Urothelium cell line (cell line): ENCODE measurements at places on chromosomes 2 and 18.
A peak's percentile ranks its signal among the peaks of the same experiment; 100 is the strongest.

GRCh38 chr18:36128530-36128870, 640 bp downstream of the SLC39A6 start:
- DNase-seq = peak; percentile 19

- no peak for DNase-seq
These were observed 232.4 kb downstream of the SEPTIN10 start for GRCh38 chr2:109381327-109381820.

- no peak for DNase-seq
These were observed 310.8 kb downstream of the PIEZO2 start for GRCh38 chr18:10838553-10838952.

DNA sequence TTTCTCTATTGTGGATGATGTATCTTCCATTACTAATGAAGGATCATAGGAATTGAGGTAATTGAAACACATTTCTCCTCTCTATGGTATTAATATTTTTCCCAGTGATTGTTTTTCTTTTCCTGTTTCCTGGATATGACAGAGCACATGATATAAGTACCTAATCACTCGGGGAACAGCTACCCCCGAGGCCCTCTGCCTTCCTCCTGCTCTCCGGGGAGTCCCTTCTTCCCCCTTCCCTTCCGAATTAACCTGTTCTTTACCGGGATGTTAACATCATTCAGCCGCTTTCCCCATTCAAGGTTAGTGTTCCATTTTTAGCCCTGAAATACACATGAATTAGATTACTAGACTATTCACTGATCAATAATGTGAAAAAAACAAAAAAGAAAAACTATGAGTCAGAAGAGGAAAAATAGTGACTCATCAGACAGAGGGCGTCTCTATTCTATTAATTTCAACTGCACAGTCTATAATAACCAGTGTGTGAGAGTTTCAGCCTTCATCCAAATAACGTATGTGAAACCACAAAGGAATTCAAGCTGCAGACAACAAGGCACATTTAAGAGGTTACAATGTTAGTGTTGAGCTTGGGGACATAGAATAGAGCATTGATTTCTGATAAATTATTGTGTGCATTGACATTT, 450.8 kb downstream of the DLGAP1 start:
- DNase-seq = no peak

- no peak for DNase-seq
These were observed 61.5 kb downstream of the STPG4 start for GRCh38 chr2:47093626-47094025.

- DNase-seq = peak; percentile 32
These were observed 22.2 kb upstream of the IL1RN start for GRCh38 chr2:113105047-113105785.
